Activated CD4-positive, CD25-positive, alpha-beta regulatory T cell treated with anti-CD3 and anti-CD28 coated beads, Interleukin-2, amount 50 U/mL, for 72 hours (primary cell): ENCODE measurements at places on chromosomes 12 and 14.

DNA sequence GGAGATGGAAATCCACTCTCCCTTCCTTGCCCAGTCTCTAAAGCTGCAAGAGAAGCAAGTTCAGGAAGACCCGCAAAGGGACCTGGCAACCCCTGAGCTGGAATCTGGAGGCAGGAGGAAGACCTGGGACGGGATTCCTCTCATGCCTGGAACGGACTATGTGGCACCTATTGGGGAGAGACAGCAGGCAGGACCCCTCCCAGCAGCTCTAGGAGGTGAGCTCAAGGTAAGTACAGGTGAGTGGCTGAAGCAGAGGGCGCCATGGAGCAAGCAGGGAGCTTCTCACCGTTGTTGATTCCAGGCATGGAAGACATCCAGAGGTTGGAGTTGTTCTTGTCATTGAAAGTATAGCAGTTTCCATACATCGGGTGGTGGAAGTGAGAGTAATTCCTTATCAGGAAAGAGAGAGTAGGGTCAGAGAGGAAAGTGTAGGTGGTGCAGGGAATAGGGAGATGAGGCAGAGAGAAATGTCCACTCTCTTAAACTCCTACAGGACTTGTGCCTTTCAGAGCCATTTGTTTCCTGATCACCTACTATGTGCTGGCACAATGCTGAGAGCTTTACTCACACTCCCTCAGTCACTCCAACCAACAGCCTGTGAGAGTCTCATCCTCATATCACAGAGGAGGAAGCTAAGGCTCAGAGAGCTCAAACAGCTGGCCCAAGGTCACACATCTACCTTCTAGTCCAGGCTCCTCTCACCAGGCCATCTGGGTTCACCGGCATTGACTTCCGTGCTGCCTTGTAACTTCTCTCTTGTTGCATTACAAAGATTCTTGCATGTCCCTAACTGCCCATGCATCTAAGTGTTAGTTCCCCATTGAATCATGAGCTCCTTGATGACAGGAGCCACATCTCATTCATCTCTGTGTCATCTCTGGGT, 13.9 kb upstream of the TNFRSF1A start:
- DNase-seq, result no peak

GRCh38 chr12:27083861-27084394, 1.6 kb upstream of the C12orf71 start:
- DNase-seq, result no peak

GRCh38 chr12:67689385-67689784, 40.8 kb downstream of the DYRK2 start:
- DNase-seq, result no peak

DNA sequence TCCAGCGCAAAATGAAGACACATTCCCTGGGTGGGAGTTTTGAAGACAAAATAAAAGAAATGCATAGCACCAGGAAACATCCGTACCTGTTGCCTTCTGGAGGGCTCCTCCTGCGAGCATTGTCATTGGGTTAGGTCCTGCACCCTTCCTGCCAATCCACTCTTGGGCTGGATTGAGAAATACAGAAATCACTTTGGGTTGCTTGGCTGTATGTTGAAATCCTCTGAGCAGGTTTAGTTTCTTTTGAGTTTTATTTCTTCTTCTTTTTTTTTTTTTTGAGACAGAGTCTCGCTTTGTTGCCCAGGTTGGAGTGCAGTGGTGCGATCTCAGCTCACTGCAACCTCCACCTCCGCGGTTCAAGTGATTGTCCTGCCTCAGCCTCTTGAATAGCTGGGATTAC, 67.6 kb downstream of the ARF6 start:
- DNase-seq, result no peak

DNA sequence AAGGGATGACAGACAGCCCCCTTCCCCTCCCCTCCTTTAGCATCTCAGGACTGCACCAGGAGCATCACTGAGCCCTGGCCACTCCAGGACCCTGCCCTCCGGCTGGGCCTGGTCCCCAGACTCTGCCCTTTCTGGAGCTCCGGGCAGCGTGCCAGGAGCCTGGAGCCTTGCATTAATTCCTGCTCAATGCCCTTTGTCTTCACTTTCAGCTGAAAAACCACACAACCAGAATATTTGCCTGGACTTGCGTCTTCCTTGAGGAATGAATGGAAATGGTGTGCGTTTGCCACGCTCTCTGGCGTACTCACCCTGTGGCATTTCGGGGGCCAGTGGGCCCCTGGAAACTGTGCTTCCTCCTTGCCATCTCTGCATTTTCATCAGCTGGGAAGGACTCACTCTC, 8.5 kb upstream of the RFLNA start:
- DNase-seq, result no peak

- DNase-seq, result no peak
Observed at GRCh38 chr12:124464062-124464461, 103.3 kb downstream of the NCOR2 start.

- DNase-seq, result no peak
Observed at GRCh38 chr14:62694075-62694474, 351.2 kb downstream of the KCNH5 start.

DNA sequence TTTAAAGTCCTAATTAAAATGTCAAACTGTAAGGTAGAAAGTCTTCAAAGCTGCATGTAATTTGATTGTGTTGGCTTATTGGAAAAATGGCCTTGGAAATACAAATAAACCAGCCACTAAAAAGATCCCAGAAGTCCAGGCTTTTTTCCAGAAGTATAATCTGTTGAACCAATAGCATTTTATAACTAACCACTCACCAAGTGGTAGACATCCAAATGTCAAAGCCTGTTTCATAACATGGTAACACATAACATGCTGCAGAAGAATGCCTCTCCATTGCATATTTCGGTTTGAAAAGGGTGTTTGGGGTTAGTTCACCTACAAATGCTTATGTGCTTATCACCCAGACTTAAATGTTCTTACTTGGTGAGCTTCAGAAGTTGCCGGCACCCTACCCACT, 183.7 kb upstream of the DIO2 start:
- no peak for DNase-seq

- DNase-seq, result no peak
Observed at GRCh38 chr12:11967376-11968047, 103.2 kb upstream of the BCL2L14 start.

DNA sequence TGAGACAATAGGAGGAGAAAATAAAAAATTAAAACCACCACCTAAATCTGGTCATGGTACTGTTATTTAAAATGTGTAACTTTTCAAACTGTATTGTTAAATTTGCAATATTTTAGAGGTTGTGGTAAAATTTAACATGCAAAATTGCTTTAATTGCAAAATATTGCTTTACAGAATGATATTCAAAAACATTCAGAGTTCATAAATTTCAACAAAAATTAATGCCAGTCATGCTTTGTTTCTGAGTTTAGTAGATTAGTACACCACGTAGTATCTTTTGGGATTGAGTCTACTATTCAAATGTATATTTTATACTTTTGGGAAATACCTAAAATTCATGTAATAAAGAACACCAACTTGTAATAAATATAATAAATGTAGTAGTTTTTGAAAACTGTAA, 18.3 kb downstream of the ETFRF1 start:
- no peak for DNase-seq

GRCh38 chr14:42269234-42269633, 662.6 kb downstream of the LRFN5 start:
- no peak for DNase-seq

- DNase-seq, result no peak
Observed at GRCh38 chr12:25155022-25155576, 39.9 kb downstream of the DNAI7 start.

DNA sequence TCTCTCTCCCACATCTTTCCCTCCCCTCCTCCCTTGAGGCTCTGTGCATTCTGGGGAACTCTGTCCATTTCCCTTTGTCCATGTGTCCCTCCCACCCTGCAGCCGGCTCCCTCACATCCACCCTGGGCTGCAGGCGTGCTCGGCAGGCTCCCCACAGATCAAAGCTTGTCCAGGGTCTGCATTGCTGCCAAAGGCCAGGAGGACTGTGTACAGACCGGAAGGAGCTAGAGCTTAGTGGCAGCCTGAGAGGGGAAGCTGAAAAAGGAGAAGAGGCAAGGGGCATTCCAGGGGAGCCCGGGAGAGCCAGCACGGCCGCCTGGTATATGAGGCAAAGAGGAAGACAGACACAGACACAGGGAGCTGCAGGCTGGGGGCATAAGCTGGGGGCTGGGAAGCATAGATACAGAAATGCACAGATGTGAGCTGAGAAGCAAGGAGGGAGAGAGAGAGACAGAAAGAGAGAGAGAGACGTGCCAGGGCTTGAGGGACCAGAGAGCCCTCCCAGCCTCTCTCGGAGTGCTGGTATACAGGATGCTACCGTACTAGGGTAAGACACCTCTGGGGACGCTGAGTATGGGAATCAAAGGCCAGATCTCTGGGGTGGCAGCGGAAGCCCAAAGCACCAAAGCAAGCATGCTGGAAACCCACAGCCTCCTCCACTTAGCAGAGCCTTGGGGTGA, 3.3 kb downstream of the CD4 start:
- no peak for DNase-seq

DNA sequence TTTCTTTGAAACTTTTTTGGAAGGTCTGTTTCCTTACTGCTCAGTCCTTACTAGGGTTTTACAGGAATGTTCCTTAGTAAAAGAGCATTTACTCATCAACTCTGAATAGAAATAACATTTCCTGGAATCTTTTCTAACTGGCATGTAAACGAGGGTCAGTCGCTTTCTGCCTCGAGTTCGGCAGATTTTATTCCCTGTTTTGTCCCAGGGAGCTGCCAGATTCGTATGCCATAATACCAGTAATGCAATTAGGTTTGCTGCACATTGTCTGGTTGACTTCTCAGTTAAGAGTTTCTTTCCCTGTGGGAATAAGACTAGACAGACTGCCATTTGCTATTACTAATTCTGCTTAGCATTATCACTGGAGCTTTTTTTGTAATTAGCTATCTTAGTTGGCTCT, 91.9 kb downstream of the VRK1 start:
- no peak for DNase-seq

GRCh38 chr14:71108398-71109119, 201.3 kb downstream of the PCNX1 start:
- DNase-seq, result no peak

GRCh38 chr14:51369814-51370213, 129.8 kb downstream of the TMX1 start:
- no peak for DNase-seq
